ENCODE measurements at places on chromosomes 3 and 15.
A peak's percentile ranks its signal among the peaks of the same experiment; 100 is the strongest.

DNA sequence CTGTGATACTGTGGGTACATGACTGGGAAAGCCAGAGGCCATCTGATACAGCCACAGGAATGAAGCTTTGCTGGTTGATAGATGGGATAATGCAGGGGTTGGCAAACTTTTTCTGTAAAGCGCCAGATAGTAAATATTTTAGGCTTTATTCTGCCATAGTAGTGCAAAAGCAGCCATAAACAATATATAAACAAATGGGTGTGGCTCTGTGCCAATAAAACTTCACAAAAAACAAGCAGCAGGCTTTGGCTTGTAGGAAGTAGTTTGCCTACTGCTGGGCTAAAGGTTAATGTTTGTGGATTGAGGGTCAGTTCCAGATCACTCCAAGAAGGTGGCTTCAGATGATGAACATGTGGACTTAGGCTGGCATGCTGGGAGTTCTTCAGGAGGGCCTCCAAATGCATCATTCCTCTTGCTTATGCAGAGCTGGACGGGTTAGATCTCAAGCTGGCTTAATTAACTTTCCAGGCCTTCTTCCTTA lies 305.7 kb downstream of the RPLP1 start:
- peak; percentile 11 for DNase-seq

- DNase-seq: no peak
These were observed 438.9 kb upstream of the ARRDC4 start for GRCh38 chr15:97521381-97522285.

DNA sequence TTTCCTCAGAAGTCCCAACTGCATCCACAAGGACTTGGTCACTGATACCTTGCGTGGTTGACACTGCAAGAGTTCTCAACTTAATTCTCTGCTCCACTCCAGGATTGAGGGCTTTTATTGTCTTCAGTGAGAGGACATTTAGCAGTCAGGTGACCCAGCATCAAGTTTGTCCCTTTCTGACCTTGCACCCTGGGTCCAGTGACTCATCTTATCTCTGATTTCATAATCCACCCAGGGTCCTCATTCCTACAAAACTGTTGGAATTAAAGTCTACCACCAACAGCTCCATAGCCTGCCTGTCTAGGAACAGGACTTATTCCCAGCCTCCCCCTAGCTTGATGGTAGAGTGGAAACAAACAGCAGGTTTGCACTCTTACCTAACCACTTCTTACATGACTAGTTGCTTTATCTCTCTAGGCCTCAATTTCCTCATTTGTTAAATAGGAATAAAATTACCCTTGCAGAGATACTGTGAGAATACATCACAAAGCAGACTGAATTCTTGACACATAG lies 151.3 kb upstream of the LPP start:
- DNase-seq: no peak

GRCh38 chr3:99012051-99012450 lies 110.6 kb upstream of the DCBLD2 start:
- DNase-seq: no peak

- no peak for DNase-seq
These were observed 42.9 kb upstream of the APH1B start for GRCh38 chr15:63234451-63234870.

GRCh38 chr15:49063402-49064280 lies 17.4 kb upstream of the SECISBP2L start:
- no peak for DNase-seq

DNA sequence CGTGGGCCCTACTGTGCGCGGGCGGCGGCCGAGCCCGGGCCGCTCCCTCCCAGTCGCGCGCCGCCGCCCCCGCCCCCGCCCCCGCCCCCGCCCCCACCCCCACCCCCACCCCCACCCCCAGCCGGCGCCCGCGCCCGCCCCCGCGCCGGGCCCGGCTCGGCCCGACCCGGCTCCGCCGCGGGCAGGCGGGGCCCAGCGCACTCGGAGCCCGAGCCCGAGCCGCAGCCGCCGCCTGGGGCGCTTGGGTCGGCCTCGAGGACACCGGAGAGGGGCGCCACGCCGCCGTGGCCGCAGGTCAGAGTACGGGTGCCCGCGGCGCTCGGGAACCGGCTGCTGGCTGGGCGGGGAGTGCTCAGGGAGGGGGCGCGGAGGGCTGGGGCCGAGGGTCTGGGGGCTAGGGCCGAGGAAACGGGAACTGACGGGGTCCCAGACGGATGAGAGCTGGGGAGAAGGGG lies 1.1 kb upstream of the PPARG start:
- no peak for DNase-seq

- DNase-seq: no peak
These were observed 28.3 kb downstream of the RETNLB start for GRCh38 chr3:108728934-108729333.

GRCh38 chr15:42456531-42456930 lies 34.4 kb downstream of the ZNF106 start:
- no peak for DNase-seq

GRCh38 chr3:70849911-70850699 lies 537.7 kb upstream of the MDFIC2 start:
- DNase-seq: peak; percentile 87

- DNase-seq: peak; percentile 59
These were observed 92.2 kb upstream of the RAP2B start for GRCh38 chr3:153069598-153070510.

DNA sequence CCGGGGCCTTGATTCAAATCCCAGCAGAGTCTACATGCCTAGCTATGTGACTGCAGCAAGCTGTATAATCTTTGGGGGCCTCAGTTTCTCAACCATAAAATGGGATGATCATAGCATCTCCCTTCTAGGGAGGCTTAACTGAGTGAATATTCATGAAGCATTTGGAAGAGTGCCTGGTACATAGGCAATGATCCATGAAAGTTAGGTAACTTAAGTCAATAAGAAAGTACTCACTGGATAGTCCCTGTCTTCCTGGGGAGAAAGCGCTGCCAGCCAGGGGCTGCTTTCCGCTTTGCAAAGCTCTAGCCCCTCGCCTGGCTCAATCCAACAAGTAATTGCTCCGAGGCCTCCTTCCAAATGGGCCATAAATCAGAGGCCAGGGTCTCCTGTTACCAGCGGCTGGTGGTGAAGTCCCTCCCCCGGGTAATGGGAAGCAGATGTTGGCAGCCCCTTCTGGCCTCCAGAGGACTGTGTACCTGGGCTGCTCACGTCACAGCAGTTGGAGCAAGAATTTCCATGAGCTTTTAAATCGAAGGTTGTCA lies 521.9 kb upstream of the PROK2 start:
- no peak for DNase-seq

DNA sequence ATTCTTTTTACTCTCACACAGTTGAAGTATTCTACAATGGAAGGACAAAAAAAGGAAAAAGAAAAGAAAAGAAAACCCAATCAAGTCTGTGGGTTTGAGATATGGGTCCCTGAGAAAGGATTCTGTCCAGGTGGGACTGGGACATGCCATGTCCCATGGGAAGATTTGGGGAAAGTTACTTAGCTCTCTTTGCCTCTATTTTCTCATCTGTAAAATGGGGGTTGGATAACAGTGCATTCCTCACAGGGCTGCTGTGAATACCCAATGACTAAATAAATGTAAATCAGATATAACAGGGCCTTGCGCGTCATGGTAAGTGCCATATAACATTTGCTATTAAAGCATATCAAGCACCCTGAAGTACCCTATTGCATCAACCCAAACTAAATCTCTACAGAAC lies 105.7 kb downstream of the CPN2 start:
- DNase-seq: no peak

DNA sequence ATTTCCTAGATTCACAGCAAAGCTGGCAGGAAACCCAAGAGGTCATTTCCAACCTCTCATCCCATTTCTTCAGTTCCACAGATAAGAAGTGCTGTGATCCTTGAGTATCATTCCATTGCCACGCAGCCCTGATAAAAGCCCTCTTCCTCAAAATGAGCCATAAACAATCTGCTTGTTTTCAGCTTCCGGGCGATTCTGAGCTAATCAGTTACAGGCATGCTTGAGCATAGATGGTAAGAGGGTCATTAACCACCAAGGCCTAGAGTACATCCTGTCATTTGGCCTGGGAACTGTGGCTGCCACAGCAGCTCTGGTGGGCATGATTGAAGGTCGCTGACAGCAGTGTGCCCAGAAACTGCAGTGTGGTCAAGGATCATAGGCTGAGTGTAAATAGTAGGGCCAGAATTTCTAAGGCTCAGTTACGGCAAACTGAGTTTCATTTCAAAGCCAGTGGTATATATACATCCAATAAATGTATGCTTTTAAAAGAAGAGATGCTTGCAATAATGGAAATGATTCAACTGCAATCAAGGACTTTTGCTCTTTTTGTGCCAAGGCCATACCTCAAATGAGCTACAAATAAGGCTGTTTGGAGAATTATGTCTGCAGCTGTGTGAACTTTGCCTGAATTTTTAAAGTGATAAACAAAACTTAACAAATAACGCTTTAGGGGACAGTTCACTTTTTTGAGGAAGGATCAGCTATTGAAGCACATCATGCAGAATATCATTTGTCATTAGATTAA lies 47.3 kb downstream of the P3H2 start:
- no peak for DNase-seq

DNA sequence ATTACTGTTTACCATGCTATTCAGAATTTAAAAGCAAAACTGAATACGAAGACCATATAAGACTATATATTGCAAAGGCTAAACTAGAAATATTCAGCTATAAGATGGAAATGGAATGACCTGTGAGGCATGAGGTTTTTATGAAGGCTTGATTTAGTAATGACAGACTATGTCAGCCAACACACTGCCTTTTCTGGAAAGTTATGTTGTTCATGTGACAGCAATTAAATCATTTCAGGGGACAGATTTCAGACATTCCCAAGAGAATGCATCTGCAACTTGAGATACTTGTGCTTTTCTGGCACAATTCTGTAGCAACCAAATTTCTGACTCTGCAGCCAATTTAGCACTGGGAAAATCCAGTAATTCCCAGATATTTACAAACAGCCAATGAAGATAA lies 8.6 kb upstream of the GATM start:
- no peak for DNase-seq

- no peak for DNase-seq
These were observed 97.4 kb downstream of the ST6GAL1 start for GRCh38 chr3:187027531-187028278.

GRCh38 chr3:133895208-133896001 lies at the start of gene RAB6B:
TSS of gene RAB6B (minus strand) at chr3:133895882. CDS start at chr3:133895466, 416 bp downstream.
- no peak for DNase-seq

DNA sequence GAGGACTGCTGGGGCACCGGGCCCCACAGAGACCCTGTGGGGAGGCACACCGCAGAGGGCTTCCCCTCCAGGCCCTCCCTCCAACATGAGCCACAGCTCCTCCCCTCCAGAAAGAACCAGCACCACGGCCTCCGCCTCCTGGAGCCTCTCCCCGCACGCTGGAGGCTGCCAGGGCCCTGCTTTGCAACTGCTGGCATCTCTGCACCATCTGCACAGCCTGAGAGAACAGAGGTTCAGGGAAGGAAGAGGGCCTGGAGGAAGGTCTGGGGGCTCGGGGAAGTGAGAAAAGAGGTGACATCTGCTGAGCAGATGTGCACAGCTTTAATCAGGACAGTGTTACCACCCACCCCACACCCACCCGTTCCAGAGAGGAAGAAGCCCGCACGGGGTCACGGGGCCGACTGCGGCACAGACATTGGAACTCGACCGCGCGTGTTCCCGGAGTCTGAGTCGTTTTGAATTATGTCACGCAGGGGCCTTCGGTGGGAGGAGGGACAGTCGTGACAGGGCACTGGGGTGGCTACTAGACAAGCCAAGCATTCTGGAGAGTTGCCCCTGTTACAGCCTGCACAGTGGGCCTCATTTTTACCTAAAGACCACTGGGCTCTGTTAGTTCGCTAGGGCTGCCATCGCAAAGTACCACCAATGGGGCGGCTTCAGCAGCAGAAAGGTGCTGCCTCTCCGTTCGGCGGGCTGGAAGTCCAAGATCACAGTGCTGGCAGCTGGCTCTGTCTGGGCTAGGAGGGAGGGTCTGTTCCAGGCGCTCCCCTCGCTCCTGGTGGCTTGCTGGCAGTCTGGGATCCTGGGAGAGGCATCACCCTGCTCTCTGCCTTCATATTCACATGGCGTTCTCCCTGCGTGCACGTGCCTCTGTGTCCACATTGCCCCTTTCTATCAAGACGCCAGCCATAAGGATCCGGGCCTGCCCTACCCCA lies 194.8 kb downstream of the XXYLT1 start:
- DNase-seq: no peak

GRCh38 chr3:195800240-195800639 lies 11.5 kb downstream of the MUC4 start:
- no peak for DNase-seq

DNA sequence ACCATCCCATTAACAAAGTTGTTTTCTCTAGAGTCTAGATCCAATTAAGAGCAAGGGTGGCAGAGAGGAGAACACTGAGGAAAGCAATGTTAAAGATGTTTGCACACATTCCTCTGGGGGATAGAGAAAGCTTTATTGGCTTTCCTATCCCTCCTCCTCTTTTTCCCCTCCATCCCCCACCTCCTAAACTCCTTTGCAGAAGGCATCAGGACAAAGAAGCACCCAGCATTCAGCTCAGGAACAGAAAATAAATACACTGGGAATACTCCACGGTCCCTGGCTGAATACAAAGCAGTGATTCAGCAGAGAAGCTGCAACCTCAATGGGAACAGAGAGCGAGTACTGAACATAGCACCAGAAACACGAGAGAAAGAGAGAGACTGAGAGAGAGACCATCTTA lies 21.9 kb downstream of the LSAMP start:
- no peak for DNase-seq

- DNase-seq: peak; percentile 77
These were observed 14.6 kb downstream of the PRR20G start for GRCh38 chr3:127273206-127273605.

- no peak for DNase-seq
These were observed 41.5 kb downstream of the CD200R1L start for GRCh38 chr3:112805126-112805525.

GRCh38 chr3:105608623-105609022 lies 241.9 kb downstream of the ALCAM start:
- no peak for DNase-seq
